Lung (tissue), 17 donors: ENCODE measurements at places on chromosomes 1 and 21. TPM values are rescaled to one million over a fixed set of nuclear protein-coding genes. Genes with fewer than 3 reads are reported as not detected.

- H3K27ac ChIP-seq = no peak overlapping the region
- DNase-seq = no peak
- no peak overlapping the region for H3K4me3 ChIP-seq
- H3K4me1 ChIP-seq = no peaks in the 10 kb centered on the region
- peaks cover 2% of the 10 kb centered on the region for H3K36me3 ChIP-seq
Observed at GRCh38 chr1:42466030-42466429, 2.9 kb downstream of the CCDC30 start.

DNA sequence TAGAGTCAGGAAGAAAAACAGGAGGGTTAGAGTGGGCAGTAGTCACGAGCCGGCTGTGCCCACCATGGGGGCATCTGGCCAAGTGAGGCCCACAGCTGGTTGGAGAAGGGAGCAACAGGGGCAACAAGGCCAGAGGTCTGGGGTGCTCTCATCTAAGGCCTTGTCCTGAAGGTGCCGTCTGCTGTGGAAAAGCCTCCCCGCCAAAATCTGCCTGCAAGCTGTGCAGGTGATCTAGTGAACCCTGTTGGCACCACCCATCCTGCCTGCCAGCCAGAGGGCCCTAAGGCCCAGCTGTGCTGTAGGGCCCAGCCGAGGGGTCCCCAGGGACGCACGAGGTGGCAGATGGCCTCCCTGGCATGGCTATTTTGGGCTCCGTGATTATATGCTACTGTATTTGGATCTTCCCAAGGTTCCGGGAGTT lies 51.3 kb downstream of the LGR6 start:
- H3K4me1 ChIP-seq = no peaks in the 10 kb centered on the region
- H3K4me3 ChIP-seq = no peak overlapping the region
- H3K27ac ChIP-seq = no peak overlapping the region
- no peaks in the 10 kb centered on the region for H3K36me3 ChIP-seq

DNA sequence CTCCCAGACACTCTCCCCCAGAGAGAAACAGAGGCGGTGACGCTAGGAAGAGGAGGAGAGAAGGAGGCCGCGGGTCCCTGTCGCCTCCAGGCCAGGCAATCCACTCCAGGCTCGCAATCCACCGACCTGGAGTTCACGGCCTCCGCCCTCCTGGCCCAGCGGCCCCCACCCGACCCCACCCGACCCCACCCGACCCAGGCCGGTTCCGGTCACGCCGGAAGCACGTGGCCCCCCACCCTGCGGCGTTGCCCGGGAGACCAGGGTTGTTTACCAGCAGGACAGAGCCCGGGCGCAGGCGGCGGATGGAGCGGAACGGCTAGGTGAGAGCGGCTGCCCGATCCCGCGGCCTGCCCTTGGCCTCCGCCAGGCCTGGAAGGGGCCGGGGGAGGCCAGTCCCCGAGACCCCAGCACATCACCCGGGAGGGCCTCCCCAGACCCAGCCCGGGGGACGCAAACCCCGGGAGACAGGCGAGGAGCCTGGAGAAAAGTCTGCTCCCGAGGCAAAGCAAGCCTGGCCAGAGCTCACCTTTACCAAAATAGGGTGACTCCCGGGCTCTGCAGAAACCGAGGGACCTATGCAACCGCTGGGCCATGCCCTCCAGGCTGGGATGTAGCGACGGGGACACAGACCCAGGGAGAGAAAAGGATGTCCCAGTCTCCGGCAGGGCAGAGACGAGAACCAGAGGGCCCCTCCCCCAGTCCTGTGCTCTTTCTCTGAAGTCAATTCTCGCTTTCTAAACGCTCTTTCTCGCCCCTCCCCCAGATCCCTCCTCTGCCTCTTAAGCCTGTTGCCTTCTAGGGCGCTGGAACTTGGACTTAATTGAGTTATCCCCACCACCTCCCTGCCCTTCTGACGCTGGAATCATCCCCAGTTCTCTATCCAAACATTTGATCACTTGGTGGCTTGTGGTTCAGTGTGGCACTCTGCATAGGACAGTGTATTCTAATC lies at the start of the genes PLA2G2C and UBXN10:
Gene PLA2G2C (minus strand): TSS at position 685 of the 949 bp plus-strand sequence. CDS start 9,155 bp downstream, outside the sequence.
Gene UBXN10 (plus strand): TSS at position 263 of the 949 bp plus-strand sequence. CDS start 4,466 bp downstream, outside the sequence.
- peaks cover 12% of the 10 kb centered on the region for H3K4me1 ChIP-seq
- H3K27me3 ChIP-seq = no peaks in the 10 kb centered on the region
- no peaks in the 10 kb centered on the region for H3K36me3 ChIP-seq
- peak; percentile 76 for DNase-seq

DNA sequence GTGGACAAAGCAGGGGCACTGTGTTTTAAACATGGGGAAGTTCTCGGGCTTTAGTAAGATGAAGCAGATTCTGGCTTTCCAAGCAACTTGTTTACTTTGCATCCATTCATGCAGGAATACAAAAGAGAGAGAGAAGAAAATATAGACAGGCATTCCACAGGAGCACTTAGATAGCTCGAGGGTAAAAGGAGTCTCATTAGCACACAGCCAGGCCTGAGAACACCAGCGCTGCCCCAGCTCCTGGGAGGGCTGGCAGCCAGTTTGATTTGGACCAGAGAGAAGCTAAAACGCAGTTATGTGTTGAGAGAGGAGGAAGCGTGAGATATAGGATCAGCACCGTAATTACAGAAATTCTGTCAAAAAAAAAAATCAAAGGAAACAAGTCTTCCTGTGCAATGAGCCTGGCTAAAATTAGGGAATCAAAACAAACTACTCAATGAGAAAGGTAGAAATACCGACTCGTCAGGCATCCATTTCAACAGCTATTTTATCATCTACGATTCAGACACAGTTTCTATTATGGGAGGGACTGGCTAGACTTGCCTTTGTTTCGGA lies 68.2 kb downstream of the CLSTN1 start:
- no peaks in the 10 kb centered on the region for H3K4me1 ChIP-seq
- H3K27ac ChIP-seq = no peak overlapping the region
- no peak overlapping the region for H3K4me3 ChIP-seq
- peaks cover 10% of the 10 kb centered on the region for H3K36me3 ChIP-seq

DNA sequence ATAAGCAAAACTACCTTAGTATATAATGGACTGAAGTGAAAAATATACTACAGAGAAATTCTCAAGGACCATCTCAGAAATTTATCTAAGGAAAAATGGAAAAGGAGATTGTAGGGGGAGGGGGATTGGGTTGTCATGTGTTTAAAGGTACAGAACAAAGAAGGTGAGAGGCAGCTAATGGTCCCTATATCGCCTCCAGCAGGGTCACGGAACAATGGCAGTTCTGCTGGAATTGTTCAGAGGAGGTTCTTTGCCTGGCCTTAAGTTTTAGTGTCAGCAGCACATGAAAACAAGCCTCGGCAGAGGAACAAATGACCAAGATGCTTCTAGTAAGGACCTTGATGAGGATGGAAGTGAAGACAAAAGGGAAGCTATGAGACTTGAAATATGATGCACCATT lies 42.0 kb upstream of the RGS2 start:
- no peak for DNase-seq
- no peak overlapping the region for H3K4me3 ChIP-seq

DNA sequence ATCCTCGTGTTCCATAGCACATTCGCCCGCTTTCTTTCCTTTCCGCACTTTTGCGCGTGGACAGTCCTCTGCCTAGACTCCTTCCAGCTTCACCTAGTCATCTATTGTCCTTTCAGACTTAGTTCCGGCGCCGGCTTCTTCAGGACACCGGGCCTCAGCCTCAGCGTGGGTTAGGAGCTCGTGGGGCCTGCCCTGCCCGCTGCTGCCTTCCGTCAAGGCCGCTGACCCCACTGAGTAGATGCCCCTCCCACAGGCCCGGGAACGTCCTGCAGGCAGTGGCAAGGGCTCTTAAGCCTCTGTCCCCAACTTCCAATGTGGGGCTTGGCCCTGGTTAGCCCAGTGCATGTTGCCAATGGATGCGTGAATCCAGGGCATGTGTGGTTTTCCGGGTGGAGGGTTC lies 11.4 kb downstream of the DMRTB1 start:
- H3K27ac ChIP-seq = no peak overlapping the region
- H3K27me3 ChIP-seq = no peaks in the 10 kb centered on the region
- no peak overlapping the region for H3K4me3 ChIP-seq
- H3K4me1 ChIP-seq = no peaks in the 10 kb centered on the region

DNA sequence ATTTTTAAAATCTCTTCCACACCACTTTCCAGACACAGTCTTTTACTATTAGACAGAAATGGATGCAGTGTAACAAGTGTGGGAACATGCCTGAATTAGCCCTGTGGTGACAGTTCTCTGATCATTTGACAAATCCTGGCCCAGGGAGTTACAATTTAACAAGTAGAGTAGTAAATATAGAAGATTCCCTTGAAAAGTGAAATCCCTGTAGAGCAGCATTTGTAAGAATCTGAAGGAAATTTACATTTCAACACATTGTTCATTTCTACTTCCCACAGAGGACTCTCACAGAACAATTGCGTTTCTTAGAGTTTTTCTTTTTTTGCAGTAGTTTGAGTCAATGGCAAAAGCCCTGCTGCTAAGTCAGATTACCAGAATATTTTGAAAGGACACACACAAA lies 458.3 kb upstream of the BRINP3 start:
- no peaks in the 10 kb centered on the region for H3K36me3 ChIP-seq
- no peaks in the 10 kb centered on the region for H3K4me1 ChIP-seq
- no peak overlapping the region for H3K4me3 ChIP-seq
- no peaks in the 10 kb centered on the region for H3K27me3 ChIP-seq
- DNase-seq = no peak

DNA sequence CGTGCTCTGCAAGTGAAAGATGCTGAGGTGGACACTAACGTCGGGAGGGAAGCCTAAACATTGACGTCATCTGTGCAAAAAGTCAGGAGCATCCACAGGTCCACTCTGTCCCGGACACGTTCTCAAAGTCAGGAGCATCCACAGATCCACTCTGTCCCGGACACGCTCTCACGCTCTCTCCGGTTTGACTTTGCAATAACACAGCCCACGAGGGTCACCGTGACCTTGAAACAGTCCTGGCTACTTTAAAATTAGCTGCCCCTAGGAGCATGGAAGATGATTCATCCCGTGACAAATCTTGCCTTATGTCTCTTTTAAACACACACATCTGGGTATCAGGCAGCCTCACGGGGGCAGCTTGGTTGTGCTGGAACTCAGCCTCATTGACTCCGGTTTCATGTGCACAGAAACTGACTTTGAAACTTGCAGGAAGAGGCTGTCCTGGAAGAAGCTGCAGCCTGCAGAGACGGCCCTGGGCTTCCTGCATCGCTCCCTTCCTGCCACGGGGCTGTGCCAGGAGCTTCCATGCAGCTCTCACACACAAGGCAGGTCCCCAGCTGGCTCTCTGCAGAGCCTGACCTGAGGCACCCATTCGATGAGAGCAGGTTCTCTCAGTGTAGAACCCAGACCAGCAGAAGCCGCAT lies 18.1 kb upstream of the COL18A1 start:
- DNase-seq = peak; percentile 54
- no peaks in the 10 kb centered on the region for H3K4me1 ChIP-seq
- no peak overlapping the region for H3K27ac ChIP-seq
- no peaks in the 10 kb centered on the region for H3K27me3 ChIP-seq
- no peaks in the 10 kb centered on the region for H3K36me3 ChIP-seq

DNA sequence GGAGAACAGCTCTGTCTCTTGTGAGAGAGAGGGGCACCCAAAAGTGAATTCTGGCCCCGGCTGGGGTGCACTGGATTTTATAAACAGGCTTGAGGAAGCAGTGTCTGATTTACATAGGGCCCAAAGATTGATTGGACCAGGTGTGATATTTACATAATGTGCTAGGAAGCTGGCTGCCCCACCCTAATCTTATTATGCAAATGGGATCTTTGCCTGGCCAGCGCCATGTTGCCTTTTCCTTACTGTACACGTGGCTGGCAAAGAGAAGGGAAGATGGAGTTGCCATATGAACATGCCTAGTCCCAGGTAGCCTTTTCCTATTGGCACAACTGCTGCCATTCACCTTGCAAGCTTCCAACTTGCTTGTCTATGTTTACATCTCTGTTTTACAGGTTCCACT lies 29.0 kb upstream of the CFHR4 start:
- DNase-seq = no peak
- H3K27me3 ChIP-seq = no peaks in the 10 kb centered on the region

DNA sequence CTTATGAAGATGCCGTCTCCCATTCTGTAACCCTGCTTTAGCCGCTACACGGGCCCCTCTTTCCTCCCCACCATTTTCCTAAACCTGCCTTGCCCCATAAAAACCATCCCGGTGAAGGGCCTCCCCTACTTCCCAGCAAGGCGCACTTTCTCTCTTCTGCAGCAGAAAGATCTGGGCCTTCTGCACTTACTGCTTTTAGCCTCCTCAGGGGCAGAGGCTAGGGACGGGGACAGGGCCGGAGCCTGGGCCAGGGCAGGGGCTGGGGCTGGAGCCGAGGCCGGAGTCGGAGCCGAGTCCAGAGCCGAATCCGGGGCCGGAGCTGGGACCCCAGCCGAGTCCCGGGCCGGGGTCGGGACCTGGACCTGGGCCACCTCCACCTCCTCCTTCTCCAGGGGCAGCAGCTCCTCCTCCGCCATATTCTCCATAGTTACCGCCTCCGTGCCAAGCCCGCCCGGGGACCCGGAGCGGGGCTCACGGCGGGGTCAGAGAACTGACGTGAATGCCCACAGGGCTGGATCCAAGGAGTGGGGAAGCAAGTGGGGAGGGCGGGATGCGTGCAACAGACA lies 382 bp downstream of the TRMT1L start:
- H3K36me3 ChIP-seq = no peaks in the 10 kb centered on the region
- peak overlapping the region; percentile 99 for H3K27ac ChIP-seq
- H3K4me1 ChIP-seq = peaks cover 3% of the 10 kb centered on the region
- DNase-seq = peak; percentile 77

- H3K27ac ChIP-seq = no peak overlapping the region
- no peaks in the 10 kb centered on the region for H3K27me3 ChIP-seq
- H3K4me3 ChIP-seq = no peak overlapping the region
- H3K36me3 ChIP-seq = no peaks in the 10 kb centered on the region
Observed at GRCh38 chr21:39502631-39503030, 50.9 kb downstream of the SH3BGR start.

DNA sequence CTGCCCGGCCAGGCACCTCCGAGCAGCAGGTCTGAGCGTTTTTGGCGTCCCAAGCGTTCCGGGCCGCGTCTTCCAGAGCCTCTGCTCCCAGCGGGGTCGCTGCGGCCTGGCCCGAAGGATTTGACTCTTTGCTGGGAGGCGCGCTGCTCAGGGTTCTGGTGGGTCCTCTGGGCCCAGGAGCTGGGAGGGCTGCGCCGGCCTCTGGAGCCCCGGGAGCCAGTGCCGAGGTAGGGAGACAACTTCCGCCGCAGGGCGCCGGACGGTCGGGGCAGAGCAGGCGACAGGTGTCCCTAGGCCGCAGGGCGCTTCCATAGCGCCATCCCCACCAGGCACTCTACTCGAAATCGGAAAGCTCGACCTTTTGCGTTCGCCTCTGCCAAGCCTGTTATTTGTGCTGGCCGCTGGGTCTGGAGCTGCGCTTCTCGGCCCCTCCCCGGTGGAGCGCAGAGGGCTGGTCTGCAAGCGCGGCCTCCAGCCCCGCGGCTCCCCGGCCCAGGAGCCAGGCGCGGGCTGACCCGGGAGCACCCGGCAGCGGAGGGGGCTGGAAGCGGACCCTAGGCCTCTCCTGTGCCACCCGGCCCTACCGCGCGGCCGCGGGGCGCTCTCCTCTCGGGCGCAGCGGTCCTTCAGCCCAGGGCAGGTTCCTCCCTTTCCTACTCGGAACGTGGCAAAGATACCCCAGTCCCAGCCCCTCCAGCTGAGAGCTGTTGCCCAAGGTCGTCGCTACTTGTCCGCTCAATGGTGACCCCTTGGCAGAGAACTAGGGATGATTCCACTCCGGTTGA lies 2.2 kb downstream of the SIM2 start:
- peaks cover 91% of the 10 kb centered on the region for H3K27me3 ChIP-seq
- DNase-seq = peak; percentile 8
- no peaks in the 10 kb centered on the region for H3K36me3 ChIP-seq
- H3K4me1 ChIP-seq = peaks cover 15% of the 10 kb centered on the region
- H3K4me3 ChIP-seq = no peak overlapping the region
- H3K27ac ChIP-seq = no peak overlapping the region

Gene SPRR2B
- total RNA-seq = not detected

Gene WDR47
- total RNA-seq = 17.7 TPM

Gene F3
- total RNA-seq = 238 TPM

Gene IFNLR1
- 2.4 TPM for total RNA-seq
